ENCODE measurements at places on chromosomes 11 and 22.

- no peak for DNase-seq
These were observed 638.6 kb upstream of the LRRC4C start for GRCh38 chr11:42098075-42098474.

DNA sequence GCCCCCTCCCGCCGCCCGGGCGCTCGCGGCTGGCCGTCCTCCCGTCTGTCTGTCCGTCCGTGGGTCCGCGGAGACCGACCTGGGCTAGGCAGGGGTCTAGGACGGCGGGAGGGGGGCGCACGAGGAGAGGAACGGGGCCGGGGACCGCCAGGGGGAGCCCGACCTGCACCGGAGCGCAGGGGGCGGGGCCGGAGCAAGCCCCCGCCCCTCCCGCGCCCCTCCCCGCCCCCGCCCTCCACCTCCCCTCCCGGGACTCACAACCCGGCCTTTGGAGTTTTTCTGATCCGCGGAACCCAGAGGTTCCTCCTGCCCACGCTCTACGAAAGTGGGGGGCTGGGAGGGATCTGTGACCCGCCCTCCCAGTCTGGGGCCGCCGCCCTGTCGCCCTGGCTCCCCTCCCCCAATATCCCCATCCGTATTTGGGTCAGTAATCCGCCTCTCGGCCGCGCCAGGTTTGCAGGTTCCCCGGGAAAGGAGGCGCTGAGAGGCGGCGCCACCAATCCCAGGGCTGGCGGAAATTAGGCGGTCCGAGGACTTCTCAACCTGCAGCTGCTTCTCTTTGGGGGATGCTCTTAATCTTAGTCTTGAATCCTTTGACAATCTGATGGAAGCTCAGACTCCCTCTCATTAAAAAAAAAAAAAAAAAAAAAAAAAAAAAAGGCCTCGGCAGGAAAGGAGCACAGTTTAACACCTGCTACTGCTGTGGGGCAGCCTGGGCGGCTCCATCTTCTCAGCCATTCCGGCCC is 925 bp upstream of the KCNJ11 start:
- peak; percentile 73 for DNase-seq

GRCh38 chr11:57353446-57353845 is 15.3 kb downstream of the P2RX3 start:
- DNase-seq: no peak

- no peak for DNase-seq
These were observed 2.2 kb downstream of the TANGO2 start for GRCh38 chr22:20022978-20023613.

- DNase-seq: no peak
These were observed 16.0 kb downstream of the MRTFA start for GRCh38 chr22:40620464-40621046.

DNA sequence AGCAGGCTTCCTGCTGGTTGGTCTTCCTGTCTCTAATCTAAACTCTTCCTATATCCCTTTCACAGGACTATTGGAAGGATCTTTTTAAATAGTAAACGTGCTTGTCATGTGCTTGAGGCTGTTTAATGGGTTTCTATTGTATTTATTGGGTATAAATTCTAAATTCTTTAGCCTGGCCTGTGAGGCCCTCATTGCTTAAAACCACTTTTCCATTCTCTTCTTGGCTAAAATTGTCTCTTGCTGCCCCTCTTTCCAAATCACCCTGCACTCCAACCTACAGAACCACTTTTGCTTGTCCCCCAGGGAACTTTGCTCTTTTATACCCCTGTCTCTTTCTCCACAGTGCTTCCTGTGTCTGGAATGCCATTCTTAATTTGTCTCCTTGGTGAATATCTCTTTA is 46.4 kb upstream of the MUC15 start:
- DNase-seq: no peak

DNA sequence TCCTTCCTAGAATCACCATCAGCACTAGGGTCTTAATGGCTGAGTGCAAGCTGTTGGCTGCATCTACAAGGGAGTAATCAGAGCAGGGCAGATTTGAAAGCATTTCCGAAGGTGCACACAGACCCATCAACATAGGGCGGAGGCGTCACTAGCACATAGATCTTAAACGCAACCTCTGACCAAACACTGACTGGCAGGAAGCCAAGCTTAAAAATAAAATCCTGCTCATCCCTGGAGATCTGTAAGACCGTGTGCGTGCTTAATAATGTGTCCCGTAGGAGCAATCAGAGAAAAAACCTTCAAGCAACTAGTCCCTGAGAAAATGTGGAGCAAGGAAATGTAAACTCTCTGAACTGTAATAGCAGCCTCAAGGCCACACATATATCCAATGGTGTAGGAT is 470.5 kb downstream of the ETS1 start:
- DNase-seq: no peak

DNA sequence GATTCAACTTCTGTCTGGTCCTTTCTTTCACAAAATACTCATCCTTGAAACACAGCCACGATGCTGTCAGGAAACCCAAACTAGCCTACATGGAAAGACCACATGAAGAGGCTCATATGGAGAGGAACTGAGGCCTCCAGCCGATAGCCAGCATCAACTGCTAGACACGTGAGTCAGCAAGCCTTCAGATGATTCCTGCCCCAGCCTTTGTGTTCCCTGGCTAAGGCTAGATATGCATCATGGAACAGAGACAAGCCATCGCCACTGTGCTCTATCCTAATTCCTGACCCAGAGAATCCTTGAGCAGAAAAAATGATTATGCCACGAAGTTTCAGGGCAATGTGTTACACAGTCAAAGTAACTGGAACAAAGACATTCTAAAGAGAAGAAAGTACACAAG is 75.5 kb downstream of the ENTHD1 start:
- DNase-seq: no peak

GRCh38 chr22:42621505-42622002 is 6.9 kb upstream of the POLDIP3 start:
- peak; percentile 43 for DNase-seq

DNA sequence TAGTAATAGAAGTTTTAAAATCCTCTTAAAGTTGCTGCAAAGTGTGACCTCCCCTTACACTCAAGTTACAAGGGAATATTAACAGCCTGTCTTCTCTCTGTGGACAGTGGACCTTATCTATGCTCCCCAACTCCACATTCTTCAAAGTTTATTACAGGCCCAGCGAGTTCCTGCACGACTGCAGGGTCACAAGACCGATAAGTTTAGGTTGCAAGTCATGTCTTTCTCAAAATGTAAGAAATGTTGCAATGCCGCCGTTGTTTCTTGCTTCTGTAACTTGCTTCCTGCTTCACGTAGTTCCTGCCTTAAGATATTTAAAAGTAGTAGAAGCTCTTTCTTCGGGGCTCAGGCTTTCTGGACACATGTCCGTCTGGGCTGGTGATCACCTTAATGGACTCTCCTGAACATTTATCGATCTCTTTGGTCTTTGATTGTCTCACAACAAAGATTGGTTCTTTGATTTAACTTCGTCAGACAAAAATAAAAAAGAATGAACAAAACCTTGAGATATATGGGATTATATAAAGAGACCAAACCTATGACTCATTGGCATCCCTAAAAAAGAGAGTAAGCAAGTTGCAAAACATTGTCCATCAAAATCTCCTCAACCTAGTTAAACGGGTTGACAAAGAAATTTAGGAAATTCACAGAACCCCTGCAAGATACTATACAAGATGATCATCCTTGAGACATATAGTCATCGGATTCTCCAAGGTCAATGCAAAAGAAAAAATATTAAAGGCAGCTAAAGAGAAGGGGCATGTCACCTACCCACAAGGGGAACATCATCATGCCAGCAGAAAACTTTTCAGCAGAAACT is 45.4 kb upstream of the GLYAT start:
- DNase-seq: no peak

GRCh38 chr11:43868852-43869567 is 11.6 kb upstream of the ALKBH3 start:
- DNase-seq: no peak

DNA sequence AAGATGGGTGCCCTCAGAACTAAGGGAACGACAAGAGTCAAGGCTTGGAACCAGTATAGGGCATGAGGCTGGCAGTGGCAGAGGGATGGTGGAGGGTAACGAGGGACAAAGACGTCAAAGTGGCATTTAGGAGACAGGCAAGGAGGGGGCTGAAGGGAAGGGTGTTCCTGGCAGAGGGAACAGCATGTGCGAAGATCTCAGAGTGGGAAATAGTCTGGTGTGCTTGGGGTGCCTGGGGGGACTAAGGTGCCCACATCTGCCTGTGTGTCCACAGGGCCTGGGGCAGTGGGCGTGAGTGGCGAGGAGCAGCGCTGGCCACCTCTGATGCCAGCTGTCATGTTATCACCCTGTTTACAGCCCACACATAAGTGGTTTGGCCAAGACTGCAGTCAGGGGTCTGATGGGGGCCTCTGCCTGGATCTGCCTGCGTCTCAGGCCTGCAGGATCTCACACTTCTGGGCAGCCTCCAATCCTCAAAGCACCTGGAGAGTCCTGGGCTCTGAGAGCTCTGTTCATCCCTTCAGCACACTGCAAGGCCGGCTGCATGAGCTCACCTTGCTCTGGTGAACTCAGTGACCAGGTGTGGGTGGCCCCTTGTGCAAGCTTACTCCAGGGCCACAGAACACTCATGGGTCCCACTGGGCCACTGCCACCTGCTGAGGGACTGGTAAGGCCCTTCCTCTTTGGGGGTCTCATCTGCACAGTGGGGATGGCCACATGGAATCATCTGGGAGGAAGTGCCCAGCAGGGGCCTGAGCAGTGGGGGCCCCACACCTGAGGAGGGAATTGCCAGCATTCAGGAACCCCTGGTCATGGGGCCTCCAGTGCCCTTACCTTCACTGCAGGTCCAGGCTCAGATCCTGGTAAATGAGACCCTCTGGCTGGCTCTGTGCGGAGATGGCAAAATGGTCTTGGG is 89.7 kb upstream of the SHISAL1 start:
- DNase-seq: no peak

GRCh38 chr11:89521792-89522191 is 30.6 kb upstream of the NOX4 start:
- no peak for DNase-seq

- no peak for DNase-seq
These were observed 302.0 kb downstream of the KIRREL3 start for GRCh38 chr11:126698576-126698975.

- no peak for DNase-seq
These were observed 17.7 kb downstream of the DNAJC24 start for GRCh38 chr11:31387379-31387778.
